ENCODE measurements at places on chromosomes 13 and 19.

DNA sequence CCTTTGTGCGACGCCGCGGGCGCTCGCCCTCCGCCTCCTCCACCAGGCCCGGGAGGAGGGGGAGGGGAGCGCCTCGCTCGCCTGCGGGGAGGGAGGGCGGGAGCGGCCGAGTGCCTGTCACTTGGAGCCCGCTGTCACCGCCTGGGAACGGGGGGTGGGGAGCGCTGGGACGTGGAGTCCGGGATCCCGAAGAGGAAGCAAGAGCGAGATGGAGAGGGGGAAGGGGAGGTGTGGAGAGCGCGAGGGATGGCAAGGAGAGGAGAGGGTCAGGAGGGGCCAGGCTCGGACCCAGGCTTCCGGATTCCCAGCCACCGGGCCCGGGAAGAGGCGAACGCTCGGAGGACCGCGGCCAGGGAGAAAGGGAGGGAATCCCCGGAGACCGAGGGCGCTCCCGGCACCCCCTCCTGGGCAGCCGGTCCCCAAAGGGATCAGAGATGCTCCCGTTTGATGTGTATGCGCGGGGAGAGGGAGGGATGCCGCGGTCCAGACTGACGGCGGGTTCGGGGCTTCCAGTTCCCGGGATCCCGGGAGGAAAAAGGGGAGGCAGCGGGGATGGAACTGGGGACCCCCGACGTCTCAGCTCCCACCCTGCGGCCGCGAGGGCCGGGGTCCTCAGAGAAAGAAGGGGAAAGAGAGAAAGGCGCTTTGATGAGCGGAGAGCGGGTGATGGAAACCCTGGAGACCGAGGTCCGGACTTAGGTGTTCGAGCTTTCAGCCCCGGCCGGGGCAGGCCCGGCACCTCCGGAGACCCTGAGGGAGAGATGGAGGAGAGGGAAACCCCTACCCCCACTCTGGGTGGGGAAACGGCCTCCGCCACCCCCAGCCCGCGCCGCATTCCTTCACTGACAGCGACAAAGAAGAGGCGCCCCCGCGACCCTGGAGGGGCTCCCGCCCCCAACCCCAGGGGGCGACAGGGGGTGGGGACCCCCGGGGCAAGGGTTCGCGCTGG lies 4.7 kb upstream of the DPF1 start:
- no peak for DNase-seq

- DNase-seq, result no peak
Observed at GRCh38 chr19:44499559-44499958, 763 bp downstream of the ZNF180 start.

DNA sequence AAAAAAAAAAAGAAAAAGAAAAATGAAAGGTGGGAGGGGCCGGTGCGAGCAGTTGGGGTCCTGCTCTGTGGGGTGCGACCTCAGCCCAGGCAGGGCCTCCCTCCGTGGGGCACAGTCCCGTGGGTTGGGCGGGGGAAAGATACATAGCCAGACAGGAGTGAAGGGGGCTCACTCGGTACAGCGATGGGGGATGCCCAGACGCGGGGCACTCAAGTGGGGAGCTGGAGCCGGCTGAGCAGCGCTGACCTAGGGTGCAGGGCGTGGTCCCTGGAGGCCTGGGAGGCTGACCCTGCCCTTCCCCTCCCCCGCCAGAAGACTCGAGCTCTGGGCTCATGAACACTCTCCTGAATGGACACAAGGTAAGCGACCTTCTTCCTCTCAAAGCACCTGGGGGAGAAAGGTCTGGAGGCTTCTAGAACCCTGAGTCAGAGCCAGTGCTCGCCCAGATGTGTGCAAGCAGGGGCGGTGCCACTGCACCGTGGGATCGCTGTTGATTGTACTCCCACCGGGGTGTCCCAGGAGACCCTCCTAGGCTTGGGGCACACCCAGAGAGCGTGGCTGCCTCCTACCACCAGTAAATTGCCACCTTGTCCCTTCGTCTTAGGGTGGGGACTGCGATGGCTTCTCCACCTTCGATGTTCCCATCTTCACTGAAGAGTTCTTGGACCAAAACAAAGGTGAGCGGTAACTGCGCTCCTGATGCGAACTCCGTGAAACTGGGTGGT lies 3.4 kb downstream of the HMG20B start:
- DNase-seq, result no peak

DNA sequence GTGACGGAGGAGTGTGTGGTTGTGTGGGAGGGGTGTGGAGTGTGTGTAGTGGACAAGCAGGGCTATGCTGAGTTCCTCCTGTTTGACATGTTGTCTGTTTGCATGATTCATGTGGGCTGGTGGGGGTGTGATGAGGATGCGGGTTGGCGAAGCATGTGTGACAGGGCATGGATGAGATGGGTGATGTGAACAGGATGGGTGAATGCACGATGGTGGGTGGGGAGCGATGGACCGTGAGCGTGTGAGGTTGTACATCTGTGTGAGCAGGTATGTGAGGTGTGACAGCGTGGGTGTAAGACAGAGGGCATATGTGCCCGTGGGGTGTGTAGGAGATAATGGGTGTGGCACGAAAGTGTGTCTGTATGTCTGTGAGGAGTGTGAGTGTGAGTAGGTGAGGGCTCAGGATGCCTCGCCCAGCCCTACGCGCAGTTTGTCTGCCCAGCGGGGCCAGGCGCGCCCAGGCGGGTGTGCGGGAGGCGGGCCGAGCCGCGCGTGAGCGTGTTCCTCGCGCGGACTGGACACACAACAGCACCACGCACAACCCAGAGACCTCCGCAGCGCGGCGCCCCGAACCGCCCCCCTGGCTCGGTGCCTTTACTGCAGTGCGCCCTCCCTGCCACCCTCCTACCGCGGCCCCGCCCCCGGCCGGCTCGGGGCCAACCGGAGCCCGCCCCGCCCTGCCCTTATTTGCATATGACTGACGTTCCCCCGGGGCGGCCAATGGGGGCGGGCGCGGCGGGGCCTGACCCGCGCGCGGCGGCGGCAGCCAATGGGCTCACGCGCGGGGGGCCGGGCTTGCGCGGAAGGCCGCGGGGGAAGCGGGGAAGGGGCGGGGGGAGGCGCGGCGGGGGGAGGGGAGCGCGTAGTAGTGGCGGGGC lies 14.4 kb downstream of the CIC start:
- peak; percentile 94 for DNase-seq

GRCh38 chr19:48480183-48480557 lies 11.0 kb downstream of the CYTH2 start:
- DNase-seq, result peak; percentile 36

GRCh38 chr13:27415116-27415515 lies 9.3 kb upstream of the GTF3A start:
- no peak for DNase-seq

- peak; percentile 65 for DNase-seq
Observed at GRCh38 chr19:45863840-45864628, at the start of gene FOXA3. FOXA3 (plus strand) TSS chr19:45864326; CDS start chr19:45864457, 131 bp downstream.

DNA sequence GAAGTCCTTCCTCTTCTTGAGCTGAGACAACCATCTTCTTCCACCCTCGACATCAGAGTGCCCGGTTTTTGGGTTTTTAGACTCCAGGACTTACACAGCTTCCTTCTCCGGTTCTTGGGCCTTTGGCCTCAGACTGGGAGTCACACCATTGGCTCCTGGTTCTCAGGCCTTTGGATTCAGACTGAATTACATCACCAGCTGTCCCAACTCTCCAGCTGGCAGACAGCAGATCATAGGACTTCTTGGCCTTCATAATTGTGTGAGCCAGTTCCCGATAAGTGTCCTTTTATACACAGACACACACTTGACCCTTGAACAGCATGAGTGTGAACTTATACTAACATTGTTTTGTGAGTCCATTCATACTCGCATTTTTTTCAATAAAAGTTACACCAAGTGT lies 166.0 kb upstream of the UBL3 start:
- DNase-seq, result no peak

GRCh38 chr13:27168906-27169657 lies 2.5 kb downstream of the USP12 start:
- DNase-seq, result no peak

- no peak for DNase-seq
Observed at GRCh38 chr13:33554919-33555791, 262.8 kb upstream of the RFC3 start.

DNA sequence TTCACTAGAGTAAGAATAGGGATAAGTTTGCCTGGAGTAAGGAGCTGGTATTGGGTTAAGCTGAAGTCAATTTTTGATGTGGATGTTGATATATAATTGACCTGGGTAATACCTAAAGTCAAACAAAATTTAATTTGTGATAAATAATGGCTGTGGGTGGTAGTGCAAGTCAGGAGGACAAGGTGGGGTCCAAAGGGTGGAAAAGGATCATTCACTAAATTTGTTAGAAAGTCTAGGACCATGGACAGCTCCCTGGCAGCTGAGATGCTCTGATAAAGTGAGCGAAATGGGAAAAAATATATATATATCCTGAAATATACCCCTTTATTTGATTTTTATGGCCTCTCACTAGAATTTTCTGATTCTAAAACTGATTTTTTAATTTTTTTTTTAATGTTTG lies 463.5 kb downstream of the GPC6 start:
- DNase-seq, result no peak

DNA sequence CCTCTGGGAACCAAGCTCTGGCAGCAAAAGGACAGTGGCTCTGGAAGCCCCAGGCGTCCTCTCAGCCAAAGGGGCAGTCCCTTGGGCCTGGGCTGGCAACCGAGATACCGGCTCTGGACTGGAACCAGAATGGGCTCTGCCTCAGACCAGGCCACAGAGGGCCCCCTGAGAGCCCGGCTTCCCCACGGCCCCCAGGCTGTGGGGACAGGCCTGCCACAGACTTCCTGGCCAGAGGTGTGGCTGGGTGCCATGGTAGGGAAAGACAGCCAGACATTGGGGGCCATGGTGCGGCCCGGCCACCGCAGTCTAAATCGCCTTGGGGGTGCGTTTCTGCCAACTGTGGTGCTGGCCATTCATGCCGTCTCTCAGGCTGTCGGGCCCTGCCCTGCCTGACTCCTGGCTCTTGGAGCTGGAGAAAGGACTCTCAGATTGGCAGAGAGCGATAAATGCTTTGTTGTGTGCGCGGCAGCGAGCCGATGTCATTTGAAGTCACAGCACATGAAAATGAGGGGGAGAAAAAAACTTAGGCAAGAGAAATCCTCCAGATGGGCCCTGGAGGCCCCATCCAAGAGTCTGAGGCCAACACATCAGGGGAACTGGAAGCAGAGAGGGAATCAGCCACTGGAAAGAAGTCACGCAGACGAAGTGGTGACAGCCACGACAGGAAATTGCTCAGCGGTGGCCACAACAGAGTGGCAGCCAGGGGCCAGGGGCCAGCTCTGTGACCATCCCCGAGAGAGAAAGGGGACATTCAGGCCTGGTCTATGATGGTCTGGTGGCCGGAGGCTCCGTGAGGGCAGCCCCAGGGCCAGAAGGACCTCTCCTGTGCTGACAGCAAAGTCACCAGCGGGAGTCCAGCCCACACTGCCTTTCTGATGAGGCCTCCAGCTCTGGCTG lies 26.5 kb downstream of the SH3GL1 start:
- DNase-seq, result no peak

DNA sequence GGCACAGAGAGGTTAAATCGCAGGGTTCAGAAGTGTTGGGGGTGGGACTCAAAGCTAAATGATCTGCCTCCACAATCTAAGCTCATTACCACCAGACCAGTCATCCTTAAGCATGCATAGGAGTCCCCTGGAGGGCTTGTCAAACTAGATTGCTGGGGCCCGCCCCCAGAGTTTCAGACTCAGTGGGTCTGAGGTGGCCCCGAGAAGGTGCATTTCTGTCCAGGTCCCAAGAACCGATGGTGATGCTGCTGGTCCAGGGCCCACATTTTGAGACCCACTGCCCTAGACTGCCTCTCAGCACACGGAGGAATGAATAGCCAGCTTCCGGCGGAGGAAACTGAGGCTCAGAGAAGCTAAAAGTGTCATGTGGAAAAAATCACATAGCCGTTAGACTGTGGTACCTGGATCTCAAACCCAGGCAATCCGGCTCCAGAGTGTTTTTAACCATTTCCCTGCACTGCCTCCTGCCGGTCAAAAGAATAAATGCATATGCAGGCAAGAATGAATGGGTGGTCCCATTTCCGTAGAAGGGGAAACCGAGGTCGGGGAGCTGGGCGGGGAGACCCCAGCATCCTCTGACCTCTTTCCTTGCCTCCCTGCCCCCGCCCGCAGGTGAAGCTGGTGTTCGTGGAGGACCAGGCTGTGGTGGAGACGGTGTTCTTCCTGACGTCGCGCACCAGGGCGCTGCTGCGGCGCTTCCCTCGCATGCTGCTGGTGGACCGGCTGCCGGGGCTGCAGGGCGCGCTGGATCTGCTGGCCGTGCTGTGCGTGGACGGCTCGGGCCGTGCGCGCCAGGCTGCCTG lies 23.8 kb downstream of the ZSWIM9 start:
- peak; percentile 14 for DNase-seq

DNA sequence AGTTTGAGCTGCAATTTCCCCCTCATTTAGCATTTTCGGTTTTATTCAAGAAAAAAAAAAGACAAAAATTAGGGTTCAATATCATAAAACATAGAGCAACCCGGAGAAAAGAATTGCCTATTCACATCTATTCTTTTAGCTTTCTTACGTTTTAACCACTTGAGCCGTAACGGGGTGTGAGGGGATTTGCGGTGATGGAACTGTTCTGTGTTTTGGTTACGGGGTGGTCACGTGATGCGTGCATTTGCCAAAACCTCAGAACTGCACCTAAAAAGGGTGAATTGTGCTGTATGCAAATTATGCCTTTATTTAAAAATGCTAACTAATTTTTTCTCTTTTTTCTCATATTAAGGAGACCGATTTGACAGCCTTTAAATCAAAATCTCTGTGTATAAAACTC lies 22.1 kb downstream of the CLEC11A start:
- DNase-seq, result no peak

- peak; percentile 51 for DNase-seq
Observed at GRCh38 chr13:110942248-110942981, 27.5 kb upstream of the ANKRD10 start.

GRCh38 chr13:98976941-98977340 lies 923 bp downstream of the DOCK9 start:
- DNase-seq, result no peak

DNA sequence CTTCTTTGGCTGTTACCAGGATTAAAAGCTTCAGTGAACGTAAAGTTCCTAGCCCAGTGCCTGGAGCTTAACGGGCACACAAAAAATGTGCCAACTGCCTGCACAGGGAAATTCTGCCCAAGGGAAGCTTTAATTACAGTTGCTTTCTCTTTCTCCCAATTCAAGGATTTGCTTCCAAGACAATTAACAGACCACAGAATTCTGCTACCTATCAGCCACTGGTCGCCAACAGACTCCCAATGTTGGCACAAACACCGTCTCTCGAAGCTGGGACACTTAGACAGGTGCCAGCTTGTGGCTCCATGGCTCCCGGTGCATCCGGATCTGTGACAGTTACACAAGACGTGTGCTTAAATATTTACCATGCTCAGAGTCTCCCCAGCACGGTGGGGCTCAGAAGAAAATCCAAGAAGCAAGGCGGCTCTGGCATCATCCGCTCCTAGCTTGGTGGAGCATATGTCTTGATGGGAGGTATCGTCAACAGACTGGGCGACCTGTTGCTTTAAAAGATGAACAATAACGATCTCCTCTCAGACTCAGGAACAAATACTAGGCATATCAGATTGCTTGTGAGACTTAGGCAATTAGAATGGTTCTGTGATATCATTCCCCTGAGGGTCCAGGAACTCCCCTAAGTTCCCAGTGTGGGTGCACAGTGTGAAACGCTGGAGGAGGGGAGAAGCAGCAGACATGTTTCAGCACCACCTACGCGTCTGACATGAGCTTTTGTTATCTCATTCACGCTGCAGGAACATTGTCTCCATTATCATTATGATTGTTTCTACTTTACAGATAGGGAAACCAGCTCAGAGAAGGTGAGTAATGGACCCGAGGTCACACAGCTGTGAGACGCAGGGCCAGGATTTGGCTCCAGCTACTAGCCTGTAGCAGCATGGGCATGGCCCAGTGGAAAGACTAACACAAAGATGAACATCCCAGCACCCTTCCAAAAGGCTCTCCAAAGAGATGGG lies 61.6 kb downstream of the ALOX5AP start:
- DNase-seq, result peak; percentile 61
